ENCODE measurements at places on chromosomes 1 and 21.

DNA sequence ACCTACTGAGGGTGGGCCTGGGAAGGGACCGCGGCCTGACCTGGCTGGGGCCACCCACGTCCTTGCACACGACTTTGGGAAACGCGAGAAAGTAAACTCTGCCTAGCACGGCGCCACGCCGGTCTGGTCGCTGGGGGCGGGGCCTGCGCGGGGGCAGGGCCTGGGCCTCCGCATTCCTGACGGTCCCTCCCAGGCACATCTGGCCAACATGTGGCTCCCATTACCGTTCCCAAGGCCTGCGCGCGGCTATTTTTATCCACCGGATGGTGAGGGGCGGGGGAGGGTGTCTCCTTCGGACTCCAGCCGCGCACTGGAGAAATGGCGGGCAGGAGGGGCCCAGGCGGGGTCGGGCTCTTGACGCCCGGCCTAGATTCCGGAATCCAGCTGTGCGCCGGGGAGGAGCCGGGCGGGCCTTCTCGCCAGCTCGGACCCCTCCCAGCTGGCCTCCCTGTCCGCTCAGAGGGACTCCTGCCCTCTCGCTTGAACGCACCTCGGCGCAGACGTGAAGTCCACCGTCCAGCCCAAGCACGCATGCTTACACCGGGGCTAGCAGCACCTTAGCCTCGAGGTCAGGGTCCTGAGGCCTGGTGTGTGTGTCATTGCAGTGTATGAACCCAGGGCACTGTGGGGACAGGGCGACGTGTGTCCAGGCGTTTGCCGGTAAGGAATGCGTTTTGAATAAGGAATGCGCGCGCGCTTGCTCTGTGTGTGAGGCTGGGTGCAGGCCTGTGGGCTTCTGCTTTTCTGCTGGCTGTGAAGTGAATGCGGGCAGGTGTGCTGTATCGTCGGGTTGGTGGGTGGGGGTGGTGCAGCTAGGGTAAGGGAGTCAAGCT, 2.1 kb downstream of the EVA1B start:
- no peak for DNase-seq

DNA sequence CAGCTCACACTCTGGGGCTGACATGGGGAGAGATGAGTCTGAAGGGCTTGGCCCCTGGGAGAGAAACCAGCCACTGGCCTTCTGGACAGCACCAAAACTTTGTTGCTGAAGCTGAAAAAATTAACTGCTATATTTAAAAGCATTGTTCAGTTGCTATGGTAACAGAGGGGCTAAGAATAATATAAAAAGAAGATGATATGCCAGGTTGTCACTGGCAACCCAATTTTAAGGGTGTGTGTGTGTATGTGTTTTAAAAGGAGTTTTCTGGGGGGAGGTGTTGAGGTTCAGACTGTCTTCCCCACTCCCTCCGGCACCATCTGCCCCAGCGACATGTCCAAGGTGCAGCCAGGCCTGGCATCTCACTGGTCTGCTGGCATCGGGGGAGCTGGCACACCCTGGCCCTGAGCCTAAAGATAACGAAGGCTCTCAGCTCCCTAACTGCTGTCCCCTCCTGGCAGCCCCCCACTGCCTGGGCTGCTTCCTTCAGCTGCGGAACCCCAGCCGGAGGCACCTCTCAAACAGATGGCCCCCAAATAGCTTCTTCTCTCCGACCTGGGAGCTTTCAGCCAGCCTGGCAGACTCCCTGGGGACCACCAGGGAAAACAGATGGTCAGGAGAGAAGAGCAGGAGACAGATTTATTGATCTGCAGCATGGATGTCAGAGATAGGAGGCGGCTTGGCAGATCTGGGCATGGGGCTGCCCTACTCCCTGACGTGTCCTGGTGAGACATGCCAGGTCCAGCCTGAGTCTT, 203.9 kb downstream of the HIVEP3 start:
- no peak for DNase-seq

DNA sequence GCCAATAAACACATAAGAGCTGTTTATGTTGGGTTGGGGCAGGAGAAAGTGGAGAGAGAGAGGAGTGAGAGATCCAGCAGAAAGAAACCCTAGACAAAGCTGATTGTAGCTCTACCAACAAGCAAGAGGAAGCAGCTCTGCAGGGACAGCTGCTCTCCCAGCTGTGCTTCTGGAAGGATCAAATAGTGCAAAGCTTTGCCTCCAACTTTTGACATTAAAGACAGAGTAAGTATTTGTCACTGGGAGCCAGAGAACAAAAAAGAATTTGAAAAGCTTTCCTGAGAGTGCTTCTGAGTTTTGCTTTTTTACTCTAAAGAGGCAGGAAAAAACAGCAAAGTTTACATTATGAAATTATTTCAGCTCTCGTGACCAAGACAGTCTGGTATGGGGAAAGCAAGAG, 28.5 kb upstream of the C1orf198 start:
- DNase-seq = no peak

DNA sequence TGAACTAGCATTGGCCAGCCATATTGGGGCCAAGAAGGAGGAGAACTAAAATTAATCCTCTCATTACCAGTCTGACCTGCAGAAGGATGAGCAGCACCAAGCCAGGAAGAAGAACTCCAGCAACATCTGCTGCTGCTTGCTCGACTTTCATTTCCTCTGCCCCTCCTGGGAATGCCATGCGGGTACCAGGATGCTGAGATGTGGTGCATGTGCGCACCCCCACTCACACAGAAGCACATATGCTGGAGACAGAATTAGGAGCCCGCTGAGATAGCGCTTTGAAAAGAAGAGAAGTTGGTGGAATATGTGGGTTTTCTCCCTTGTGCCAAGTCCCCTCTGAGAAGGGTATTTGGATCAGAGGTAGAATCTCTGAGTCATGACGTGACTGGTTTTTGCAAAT, 70.4 kb downstream of the PLXNA2 start:
- no peak for DNase-seq

DNA sequence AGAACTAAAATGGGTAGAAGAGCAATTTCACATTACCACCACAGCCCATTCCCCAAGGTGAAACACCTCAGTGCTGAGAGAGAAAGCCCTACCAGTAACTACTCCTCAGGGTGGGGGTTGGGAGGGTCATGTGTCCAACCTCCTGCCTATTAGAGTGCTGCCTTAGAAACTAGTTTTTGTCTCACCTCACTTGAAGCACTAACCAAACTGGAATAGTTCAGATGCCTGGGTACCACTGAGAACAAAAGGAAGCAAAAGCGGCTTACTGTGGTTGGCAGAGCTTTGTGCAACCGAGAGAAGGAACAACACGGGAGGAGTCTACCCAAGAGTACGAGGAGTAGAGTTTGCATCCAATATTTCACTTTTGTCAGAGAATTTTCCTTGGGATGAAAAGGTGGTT, 1207.5 kb upstream of the ADGRL2 start:
- no peak for DNase-seq

- DNase-seq = no peak
Observed at GRCh38 chr1:237684236-237684635, 206.5 kb downstream of the ZP4 start.

GRCh38 chr1:19456968-19457441, 28.3 kb downstream of the CAPZB start:
- no peak for DNase-seq

DNA sequence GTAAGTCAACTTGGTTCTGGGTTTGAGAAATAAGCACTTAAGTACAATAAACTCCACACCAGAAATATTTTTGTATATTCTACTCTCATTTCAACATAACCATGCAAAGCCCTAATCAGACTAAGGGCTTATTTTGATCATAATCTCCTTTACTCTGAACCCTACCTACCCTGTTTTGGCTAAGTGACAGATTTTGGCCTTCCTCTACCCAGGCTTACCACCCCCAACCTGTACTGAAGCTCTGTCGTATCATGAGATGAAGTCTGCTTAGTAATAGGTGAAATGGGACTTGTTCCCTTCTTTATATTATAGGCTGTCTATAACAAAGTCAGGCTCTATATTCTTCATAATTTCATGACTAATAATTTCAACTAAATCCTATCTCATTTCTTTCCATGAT, 135.5 kb downstream of the RERE start:
- no peak for DNase-seq

DNA sequence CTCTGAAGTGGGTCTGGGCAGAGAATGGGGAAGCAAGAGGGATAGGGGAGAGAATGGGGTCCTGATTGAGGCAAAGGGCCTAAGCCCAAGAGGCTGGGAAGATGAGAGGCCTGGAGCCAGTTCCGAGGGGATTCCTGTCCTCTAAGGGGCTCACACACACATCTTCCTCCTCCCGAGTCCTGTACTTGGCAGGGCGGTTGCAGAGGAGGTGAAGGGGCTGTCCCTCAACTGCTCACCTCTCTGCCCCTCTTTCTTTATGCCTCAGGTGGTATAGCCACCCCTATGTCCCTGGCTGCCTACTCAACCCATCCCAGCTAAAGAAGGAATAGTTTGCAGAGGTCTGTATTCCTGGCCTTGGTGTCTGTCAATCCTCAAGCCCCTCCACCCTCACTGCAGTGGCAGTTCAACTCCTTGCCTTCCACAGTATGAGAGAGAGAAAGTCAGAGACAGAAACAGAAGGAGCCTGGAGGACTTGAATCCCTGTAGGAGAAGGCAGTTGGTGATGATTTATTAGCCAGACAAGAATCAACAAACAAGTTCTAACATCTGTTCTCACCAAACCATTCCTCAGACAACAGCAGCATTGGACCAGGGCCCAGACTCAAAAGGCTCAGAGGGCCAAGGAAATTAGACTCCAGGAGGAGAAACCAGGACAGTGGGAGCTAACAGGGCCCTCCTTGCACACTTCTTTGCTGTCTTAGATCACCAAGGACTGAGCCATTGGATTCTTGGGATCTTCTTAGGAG, 10.7 kb downstream of the SH2D2A start:
- no peak for DNase-seq

DNA sequence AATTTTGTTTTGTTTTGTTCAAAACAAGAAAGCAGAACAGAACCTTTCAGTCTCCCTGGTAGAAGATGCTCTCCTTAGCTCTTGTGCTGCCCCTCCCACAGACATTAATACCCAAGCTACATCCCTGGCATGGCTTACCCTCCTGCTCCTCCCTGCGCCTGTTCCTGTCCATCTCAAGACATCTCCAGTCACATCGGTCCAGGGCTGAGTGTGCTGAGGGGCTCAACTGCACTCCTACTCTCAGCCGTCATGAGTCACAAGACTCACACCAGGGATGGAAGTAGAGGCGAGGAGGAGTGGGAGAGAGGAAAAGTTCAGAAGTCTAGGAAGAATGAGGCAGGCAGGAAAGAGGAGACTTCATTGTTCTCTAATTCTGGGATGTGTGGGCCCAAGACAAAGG, 9.2 kb upstream of the TACSTD2 start:
- no peak for DNase-seq

- no peak for DNase-seq
Observed at GRCh38 chr1:241593186-241593585, 47.0 kb downstream of the CHML start.

GRCh38 chr1:228469413-228470162, 17.6 kb upstream of the RNF187 start:
- no peak for DNase-seq

GRCh38 chr1:243844186-243844585, 5.9 kb downstream of the AKT3 start:
- no peak for DNase-seq

GRCh38 chr1:32372149-32372756, 9.9 kb downstream of the TSSK3 start:
- no peak for DNase-seq

- DNase-seq = no peak
Observed at GRCh38 chr1:179493323-179493722, 82.4 kb downstream of the NPHS2 start.

DNA sequence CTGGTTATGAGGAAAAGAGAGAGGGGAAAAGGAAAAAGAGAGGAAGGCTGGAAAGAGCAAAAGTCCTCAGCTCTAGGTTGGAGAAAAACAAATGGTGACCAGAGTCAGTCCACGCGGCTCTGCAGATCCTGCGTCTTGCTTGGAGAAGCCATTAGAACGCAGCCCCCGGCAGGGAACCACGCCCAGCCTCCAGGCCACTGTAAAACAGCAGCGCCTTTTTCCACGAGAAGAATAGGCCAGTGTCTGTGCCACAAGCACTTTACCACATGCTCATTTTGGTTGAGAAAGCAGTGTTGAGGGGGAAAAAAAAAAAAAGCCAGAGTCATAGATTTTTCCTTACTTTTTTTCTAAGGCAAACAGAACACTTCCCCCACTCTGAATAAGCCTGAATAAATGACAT, 846.9 kb upstream of the ADAMTS5 start:
- DNase-seq = no peak

DNA sequence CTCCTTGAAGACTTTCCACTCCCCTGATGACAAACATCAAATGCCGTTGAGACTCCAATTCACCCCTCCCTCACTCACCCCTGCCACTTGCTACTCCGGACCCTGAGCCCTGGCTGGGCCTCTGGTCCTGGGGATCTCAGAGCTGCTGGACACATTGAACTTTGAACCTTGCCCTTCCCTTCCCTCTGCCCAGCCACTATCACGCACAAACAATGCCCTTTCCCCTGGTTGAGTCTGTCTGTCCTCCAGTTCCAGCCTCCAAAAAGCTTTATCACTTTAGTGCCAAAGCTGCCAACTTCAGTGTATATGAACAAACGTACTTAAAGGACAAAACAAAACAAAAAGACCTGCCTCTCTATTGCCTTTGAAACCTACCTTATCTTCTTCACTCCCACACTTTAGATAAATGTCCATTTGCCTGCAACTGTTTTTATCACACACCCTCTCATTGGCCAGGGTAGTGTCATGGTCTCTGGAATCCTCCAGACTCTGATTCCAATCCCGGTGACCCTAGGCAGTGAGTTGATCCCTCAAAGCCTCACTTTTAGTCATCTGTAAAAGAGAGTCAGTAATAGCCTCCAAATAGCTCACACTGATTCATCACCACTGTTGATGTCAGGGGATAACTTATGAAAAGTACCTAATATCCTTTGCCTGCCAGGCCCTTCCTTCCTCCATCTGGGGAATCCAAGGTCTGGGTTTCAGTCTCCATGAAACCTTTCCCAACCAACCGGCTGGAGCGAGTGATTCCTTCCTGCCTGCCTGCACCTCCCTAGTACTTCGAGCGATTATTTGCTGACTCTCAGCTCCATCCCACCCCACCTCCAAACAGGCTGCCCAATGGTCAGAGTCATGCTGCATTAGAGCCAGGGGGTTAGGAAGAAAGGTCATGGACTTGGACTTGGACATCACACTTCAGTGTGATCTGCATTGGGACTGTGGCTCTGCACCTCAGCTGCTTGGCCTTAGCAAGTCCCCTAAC, 15.9 kb upstream of the SPOCD1 start:
- DNase-seq = no peak

DNA sequence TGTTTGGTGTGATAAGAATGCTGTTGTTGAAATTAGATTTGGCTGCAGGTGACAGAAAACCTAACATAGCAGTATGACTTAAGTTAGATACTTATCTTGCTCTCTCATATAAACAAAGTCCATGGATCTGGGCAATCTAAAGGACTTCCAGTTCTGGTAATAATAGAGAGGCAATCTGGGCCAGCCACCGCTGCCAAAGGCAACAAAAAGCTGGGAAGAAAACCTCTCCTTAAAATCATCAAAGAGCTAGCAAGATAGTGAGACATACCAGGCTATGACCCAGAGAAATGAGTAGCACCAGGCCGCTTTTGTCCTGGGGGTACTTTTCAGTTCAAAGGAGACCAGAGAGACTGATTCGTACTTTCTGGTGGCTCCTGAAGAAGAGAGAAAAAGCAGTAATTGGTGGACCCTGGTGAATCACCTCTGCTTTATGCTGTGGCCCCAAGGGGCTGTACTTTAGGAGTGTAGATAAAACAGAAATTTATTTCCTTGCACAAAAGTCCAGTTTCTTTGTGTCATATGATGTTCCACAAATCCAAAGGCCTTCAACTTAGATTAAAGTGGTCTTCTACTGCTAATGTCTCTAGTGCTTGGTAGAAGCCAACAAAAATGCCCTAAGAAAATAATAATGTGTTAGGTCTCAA, 125.4 kb downstream of the TBX19 start:
- no peak for DNase-seq

- no peak for DNase-seq
Observed at GRCh38 chr1:176043537-176043936, 163.5 kb downstream of the COP1 start.

- DNase-seq = no peak
Observed at GRCh38 chr1:116891396-116892079, 18.2 kb upstream of the PTGFRN start.

Data from stimulated activated CD8-positive, alpha-beta memory T cell treated with anti-CD3 and anti-CD28 coated beads, Interleukin-15, amount 100 ng/mL, for 48 hours (primary cell).